GM13977 (cell line): ENCODE measurements at places on chromosomes 12 and 14.

GRCh38 chr12:31524791-31525495, 66.0 kb downstream of the DENND5B start:
- DNase-seq, result peak; percentile 12

- DNase-seq, result no peak
Observed at GRCh38 chr12:29041621-29042020, 107.5 kb upstream of the FAR2 start.

DNA sequence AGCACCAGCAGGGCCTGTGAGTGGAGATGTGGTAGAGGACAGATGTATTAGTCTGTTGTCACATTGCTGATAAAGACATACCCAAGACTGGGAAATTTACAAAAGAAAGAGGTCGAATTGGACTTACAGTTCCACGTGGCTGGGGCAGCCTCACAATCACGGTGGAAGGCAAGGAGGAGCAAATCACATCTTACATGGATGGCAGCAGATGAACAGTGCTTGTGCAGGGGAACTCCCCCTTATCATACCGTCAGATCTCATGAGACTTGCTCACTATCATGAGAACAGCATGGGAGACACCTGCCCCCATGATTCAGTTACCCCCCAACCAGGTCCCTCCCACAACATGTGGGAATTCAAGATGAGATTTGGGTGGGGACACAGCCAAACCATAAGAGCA, 361.9 kb downstream of the VRK1 start:
- DNase-seq, result no peak

GRCh38 chr12:2754208-2754607, 40.6 kb upstream of the FKBP4 start:
- DNase-seq, result no peak

- no peak for DNase-seq
Observed at GRCh38 chr14:77023001-77023996, 5.2 kb downstream of the IRF2BPL start.

- no peak for DNase-seq
Observed at GRCh38 chr14:93315575-93315974, 17.3 kb downstream of the BTBD7 start.

DNA sequence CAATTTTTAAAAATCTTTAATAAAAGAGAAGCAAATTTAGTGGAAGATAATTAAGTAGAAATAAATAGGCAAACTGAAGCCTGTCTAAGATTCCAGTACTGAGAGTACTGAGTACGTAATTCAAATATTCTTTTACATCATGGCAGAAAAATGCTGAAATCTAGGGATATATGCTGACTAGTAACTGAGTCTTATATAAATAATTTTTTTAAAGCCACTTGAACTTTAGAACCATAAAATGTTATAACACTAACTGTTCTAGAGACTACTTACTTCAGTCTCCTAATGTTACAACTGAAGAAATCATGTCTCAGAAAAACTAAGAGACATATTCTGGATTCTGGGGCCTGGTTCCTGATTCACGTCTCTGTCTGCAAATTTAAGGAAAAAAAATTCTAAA, 230.6 kb upstream of the PLEKHG7 start:
- no peak for DNase-seq

- no peak for DNase-seq
Observed at GRCh38 chr12:123067654-123068053, 83.2 kb downstream of the PITPNM2 start.

DNA sequence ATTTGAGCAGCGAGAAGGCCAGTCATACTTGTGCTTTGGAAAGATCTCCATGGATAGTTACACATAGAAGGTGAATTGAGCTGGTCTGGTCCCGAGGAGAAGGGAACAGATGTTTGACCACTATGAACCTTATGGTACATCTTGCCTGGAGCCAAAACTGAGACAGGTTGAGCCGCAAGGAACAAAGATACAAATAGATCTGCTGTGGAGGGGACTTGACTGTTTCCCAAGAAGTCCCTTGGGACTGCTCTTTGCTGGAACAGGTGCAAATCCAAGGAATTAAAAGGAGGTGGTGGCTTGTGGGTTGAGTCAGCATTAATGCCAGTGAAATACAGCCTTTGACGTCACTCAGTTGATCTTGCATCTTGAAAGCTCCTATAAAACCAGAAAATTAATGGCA, 68.8 kb upstream of the PRIMA1 start:
- DNase-seq, result no peak

GRCh38 chr14:100415226-100415625, 92.1 kb downstream of the SLC25A47 start:
- no peak for DNase-seq
